ENCODE measurements at places on chromosomes 12 and 14.

DNA sequence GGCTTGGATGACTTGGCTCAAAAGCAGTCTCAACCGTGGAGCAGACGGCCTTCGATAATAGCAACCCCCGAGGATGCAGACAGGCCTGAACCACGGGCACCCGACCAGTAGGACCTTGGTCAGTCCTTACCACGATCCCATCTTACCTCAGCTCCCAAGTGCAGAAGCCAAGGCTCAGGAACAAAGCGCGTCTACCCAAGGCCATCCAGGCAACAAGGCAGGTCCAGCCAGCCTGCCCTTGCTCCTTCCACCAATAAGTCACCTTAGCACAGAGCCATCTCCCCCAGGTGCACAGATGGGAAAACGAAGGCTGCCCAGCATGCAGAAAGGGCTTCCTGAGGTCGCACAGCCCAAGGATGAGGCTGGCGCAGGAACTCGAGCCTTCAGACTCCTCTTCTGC is 77.3 kb downstream of the BCL11B start:
- DNase-seq = no peak

DNA sequence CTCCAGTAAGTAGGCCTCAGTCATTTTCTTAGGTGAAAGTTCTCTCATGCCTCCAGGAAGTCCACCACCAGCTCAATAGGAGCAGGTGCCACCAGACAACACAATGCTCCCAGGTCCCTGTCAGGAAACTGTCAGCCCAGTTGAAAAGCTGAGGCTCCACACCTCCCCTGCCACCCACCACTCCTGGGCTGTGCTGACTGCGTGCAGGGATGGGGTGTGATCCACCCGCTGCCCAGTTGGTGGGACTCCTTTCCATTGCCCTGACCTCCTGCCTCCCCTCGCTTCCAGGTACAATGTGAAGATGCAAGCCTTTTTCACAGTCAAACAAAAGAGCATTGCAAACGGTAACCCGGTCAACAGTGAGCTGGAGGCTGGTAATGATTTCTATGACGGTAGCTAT is 64.8 kb upstream of the RIN3 start:
- DNase-seq = no peak

GRCh38 chr12:23528316-23528715 is 421.2 kb downstream of the SOX5 start:
- DNase-seq = no peak

GRCh38 chr12:9064815-9065606 is 50.7 kb downstream of the A2M start:
- DNase-seq = no peak

DNA sequence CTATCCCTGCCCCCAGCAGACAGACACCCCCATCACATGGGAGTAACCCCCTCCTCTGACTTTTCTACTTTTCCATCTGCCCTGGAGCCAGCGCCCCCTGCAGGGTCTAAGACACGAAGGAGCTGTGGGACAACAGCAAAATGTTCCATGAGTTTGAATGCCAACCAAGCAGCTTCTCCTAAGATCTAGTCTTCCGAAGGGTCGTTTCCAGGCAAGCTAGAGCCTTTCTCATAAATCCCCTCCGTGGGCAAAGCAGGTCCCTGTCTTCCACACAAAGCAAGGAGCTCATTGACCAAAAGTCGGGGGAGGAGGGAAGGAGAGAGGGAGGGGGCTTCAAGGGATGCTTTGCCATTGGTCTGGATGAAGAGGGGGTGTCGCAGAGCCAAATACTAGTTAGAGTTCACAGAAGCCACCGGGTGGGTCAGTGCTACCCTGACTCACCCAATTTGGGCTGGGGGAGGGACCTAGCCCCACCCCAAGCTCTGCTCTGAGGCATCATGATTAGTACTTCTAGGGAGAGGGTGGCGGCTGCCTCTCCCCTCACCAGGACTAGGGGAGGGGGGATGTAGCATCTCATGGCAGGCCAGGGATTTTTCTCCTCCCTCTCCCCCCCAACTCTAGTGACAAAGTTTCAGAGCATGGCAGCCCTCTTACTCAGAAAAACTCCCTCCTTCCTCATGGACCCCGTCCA is 1.6 kb downstream of the MSI1 start:
- no peak for DNase-seq

All from stimulated activated CD8-positive, alpha-beta memory T cell treated with anti-CD3 and anti-CD28 coated beads, Interleukin-7, amount 100 ng/mL, for 4 hours (primary cell).